ENCODE measurements at places on chromosomes 3 and 15. TPM values are rescaled to one million over a fixed set of nuclear protein-coding genes. Genes with fewer than 3 reads are reported as not detected.

Gene OSTN
- total RNA-seq = not detected

Gene FYCO1
- 26.2 TPM for total RNA-seq

GRCh38 chr15:69288011-69288410 lies 10.7 kb upstream of the PAQR5 start:
- no peak for ATAC-seq

GRCh38 chr3:14141602-14142341 lies 16.9 kb downstream of the TMEM43 start:
- ATAC-seq = no peak

DNA sequence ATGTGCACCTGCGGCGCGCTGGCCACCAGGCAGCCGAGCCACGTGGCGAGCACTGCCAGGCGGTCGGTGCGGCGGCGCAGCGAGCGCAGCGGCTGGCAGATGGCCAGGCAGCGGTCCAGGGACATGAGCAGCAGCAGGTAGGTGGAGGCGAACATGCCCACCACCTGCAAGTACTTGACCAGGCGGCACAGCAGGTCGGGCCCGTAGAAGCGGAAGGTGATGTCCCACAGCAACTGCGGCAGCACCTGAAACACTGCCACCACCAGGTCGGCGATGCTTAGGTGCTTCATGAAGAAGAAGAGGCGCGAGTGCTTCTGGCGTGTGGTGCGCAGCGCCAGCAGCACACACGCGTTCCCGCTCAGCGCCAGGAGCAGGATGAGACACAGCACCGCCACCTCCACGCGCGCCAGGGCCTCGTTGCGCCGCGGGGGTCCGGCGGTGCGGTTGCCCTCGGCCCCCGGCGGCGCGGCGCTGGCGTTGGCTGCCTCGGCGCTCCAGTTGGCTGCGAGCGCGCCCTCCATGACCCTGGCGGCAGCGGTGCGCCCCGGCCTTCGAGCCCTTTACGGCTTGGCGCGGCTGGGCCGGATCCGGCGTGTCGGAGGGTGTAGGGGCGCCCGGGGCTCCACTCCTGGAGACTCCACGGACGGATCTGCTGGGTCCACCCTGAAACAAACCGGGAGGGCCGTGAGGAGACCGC lies 1.6 kb downstream of the OXTR start:
- no peak for ATAC-seq

DNA sequence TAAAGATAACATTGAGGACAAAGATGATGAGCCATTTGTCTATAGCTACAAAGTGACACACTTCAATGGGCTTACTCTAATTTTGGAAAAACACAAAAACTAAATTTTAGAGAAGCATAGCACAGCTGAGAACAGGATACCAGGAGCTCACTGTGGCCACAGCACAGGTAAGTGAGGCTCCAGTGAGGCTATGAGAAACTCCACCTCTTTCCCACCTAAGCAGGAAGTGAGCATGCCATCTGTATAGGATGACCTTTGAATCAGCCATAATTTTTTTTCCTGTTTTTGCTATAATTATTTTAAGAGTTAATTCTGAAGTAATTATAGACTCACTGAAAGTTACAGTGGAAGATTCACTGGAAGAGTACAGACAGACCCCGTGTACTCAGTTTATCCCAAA lies 82.1 kb upstream of the DCLK3 start:
- ATAC-seq = no peak

GRCh38 chr3:143123353-143123984 lies 3.9 kb downstream of the CHST2 start:
- no peak for ATAC-seq

- no peak for ATAC-seq
Measured at GRCh38 chr3:195999896-196000295, 82.0 kb downstream of the TFRC start.

- peak; percentile 60 for ATAC-seq
Measured at GRCh38 chr3:31550452-31551251, 17.9 kb downstream of the STT3B start.

All from activated T-helper 17 cell treated with anti-CD3 and anti-CD28 coated beads, Interleukin-2, amount 50 U/mL, for 72 hours (primary cell).